H54 (cell line): ENCODE measurements at places on chromosomes 1 and 21.

- no peak for DNase-seq
These were observed 38.7 kb downstream of the SLC9A1 start for GRCh38 chr1:27116232-27116631.

DNA sequence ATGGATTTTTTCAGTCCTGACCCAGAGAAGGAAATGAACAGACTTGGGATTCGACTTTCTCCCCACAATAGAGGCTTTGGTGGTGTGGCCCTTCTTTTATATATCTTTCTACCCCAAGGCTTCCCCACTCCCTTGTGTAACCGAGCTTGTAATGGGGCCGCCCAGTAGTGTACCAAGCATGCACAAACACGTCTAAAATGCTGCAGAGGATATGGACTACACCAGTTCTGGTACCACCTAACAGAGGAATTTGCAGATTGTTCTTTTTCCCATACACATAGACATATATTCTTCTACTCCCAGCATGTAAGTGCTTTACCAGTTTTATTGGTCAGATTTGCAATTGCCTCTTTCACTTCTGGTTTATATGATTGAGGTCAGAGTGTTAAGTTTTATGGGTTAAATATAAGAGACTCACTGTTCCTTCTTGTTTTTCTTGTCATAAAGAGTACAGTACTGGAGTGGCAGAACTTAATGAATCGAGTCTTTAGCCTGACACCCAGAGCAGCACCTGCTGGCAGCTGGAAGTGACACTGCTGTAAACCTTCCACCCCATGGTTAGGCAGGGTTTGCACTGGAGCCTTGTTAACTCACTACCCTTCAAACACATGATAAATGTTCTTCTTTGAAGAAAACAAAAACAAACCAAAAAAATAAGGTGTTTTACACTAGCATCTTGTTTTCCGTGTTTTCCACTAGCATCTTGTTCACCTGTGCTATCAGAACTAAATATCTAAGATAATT is 198.6 kb downstream of the PTPRC start:
- DNase-seq = no peak

- DNase-seq = peak; percentile 39
These were observed 101.9 kb downstream of the PLPP3 start for GRCh38 chr1:56477164-56478111.

DNA sequence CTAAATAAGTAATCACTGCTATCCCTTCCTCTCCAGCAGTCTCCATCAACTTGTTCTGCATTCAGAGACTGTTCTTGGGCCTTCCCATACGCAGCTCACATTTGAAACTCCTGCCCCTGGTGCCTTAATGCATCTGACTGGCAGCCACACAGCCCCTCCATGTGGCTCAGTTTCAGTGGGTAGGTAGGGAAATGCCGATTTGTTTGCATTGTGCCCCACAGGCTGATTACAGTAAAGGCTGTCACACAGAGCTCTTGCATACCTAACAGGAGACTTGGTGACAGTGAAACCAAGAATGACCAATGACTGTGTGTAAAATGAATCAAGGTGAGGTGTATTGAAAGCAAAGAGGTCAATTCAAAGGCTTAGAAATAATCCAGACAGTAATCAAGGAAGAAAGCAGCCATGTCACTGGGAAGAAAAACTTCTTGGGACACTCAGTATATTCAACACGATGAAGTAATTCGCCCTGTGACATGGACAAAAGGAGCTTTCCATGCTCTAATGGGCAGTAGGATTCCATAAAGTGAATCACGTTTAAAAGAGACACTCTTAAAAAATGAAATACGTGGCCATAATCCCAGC is 12.7 kb upstream of the B3GALNT2 start:
- DNase-seq = no peak

DNA sequence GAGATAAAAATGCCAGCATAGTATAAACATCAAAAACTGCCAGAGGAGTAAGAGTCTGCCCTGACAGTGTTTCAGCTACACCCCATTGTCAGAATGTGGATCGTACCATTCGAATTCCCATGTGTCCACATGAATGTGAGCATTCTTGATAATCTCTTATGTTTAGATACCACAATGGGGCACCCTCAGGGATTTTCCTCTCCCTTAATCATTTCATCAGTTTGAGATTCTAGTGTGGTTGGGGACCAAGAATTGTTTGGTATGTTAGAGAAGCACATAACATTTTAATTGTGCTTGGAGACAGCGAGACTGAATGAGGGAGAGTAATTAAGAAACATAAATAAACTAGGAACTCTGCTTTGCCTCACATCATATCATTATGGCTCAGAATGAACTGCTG is 120.2 kb downstream of the ZC3H11B start:
- DNase-seq = no peak

- no peak for DNase-seq
These were observed 41.4 kb downstream of the RABGAP1L start for GRCh38 chr1:174200746-174201145.

GRCh38 chr1:29800522-29800956 is 564.2 kb downstream of the PTPRU start:
- no peak for DNase-seq

- DNase-seq = no peak
These were observed 54.9 kb upstream of the S1PR1 start for GRCh38 chr1:101181930-101182329.

- no peak for DNase-seq
These were observed 116.2 kb upstream of the FGGY start for GRCh38 chr1:59180735-59181134.

GRCh38 chr21:32889596-32889995 is 118.0 kb upstream of the PAXBP1 start:
- DNase-seq = no peak

DNA sequence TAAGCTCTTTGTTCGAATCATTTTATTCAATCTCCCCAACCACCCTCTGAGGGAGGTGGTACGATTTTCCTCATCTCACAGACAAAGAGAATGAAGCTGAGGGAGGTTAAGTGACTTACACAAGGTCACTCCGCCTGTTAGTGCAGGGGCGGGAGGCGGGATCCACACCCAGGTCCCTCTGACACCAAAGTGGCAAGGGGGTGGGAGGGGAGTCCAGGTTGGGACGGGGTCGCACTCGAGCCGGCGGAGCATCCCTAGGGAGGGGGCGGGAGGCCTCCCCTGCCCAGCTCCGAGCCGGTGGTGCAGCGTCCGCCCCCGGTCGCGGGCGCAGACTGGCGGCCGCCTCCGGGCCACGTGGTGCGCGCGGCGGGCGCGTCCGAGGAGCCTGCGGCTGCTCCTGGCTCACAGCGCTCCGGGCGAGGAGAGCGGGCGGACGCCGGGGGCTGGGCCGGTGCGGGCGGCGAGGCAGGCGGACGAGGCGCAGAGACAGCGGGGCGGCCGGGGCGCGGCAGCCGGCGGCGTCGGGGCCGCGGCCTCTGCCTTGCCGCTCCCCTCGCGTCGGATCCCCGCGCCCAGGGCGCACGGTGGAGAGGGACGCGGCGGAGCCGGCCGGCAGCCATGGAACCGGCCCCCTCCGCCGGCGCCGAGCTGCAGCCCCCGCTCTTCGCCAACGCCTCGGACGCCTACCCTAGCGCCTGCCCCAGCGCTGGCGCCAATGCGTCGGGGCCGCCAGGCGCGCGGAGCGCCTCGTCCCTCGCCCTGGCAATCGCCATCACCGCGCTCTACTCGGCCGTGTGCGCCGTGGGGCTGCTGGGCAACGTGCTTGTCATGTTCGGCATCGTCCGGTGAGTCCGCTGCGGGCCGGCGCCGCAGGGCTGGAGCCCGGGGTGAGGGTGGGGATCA is at the start of gene OPRD1:
Gene OPRD1 (plus strand): TSS at position 405 of the 903 bp plus-strand sequence. CDS start 214 bp downstream, at position 619.
- no peak for DNase-seq

DNA sequence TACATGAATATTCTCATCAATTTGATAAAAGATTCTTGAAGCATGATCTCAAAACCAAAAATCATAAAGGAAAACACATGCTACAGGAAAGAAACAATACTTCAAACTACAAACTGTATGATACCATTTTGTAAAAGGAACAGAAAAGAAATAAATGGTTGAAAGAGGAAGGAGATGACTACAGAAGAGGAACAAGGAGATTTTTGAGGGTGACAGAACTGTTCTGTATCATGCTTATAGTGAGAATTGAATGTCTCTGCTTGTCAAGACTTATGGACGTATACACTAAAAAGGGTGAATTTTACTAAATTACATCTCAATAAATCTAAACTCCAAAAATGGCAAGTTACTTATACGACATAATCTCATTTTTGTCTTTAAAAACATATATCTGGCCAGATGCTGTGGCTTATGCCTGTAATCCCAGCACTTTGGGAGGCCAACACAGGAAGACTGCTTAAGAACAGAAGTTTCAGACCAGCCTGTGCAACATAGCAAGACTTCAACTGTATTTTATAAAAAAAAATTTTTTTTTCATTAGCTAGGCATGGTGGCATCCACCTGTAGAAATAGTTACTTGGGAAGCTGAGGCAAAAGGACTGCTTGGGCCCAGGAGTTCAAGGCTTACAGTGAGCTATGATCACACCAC is 125.4 kb downstream of the EIF4G3 start:
- no peak for DNase-seq

GRCh38 chr1:18192974-18193373 is 85.4 kb downstream of the IGSF21 start:
- no peak for DNase-seq

GRCh38 chr1:47936916-47937551 is 60.2 kb downstream of the TRABD2B start:
- DNase-seq = no peak

DNA sequence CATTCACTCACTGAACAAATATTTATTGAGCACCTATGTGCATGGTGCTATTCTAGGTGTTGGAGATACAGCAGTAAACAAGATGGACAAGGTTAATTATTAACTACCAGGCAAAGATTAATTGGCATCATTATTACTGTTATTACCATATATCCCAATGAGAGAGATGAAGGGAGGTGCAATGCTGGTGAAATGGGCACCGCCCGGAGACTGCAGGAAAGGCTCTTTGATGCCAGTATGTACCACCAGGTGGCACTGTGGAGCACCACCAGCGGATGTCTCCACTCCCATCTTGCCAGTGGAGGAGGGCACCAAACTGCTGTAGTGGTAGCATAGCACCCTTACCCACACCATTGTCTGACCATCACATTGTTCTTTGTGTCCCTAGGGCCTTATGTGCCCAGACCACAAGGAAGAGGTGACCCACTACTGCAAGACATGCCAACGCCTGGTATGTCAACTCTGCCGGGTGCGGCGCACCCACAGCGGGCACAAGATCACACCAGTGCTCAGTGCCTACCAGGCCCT is 3.0 kb downstream of the TRIM46 start:
- DNase-seq = peak; percentile 95

DNA sequence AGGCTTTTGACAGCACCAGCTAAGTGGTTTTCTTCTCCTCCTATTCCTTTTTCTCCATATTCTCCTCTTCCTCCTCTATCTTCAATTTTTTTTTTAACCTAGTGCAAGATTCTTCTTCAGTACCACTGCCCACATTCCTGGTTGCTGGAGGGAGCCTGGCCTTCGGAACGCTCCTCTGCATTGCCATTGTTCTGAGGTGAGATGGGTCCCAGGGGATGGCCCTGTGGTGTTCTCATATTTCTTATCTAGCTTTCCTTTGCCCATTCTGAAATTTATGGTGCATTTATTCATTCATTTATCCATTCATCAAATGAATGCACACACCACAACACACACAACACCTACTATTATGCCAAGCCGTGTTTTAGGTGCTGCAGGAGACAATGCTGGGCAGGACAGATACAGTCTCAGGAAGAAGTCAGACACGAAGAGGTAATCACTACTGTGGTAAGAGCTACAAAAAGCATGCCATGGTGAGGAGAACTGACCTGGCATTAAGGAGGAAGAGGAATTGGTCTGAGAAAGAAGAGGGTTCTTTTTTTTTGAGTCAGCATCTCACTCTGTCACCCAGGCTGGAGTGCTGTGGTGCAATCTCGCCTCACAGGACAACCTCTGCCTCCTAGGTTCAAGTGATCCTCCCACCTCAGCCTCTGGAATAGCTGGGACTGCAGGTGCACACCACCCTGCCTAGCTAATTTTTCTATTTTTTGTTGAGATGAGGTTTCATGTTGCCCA is 47.5 kb upstream of the TDRD10 start:
- no peak for DNase-seq

DNA sequence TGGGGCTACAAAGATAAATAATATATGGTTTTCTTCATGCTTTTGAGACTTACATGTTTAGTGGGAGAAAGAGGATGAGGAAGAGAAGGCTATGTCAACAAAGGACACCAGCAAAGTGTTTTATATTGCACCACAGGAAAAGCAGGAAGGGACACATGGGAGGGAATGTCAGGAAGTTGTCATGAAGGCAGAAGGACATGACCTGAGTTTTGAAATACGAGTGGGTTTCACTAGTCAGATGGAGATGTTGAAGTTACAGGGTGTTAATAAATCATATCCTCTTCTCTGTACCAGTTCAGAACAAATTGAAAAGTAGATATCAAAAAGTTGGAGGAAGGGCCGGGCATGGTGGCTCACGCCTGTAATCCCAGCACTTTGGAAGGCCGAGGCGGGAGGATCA is 18.2 kb upstream of the AGO1 start:
- DNase-seq = no peak

DNA sequence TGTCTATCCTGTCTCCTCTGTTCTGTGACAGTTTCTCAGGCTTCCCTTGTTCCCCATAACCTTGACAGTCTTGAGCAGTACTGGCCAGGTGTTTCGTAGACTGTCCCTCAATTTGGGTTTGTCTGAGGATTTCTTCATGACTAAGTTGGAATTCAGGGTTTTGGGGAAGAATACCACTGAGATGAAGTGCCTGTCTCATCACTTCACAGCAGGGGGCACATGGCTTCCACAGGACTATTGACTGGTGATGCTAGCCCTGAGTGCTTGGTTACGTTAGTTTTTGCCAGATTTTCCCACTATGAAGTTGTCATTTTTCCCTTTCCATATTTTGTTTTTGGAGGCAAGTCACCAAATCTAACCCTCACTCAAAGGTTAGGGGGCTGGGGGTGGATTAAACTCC is 45.7 kb downstream of the CDCP2 start:
- DNase-seq = no peak

GRCh38 chr1:19606817-19607642 is 37.1 kb upstream of the NBL1 start:
- no peak for DNase-seq

DNA sequence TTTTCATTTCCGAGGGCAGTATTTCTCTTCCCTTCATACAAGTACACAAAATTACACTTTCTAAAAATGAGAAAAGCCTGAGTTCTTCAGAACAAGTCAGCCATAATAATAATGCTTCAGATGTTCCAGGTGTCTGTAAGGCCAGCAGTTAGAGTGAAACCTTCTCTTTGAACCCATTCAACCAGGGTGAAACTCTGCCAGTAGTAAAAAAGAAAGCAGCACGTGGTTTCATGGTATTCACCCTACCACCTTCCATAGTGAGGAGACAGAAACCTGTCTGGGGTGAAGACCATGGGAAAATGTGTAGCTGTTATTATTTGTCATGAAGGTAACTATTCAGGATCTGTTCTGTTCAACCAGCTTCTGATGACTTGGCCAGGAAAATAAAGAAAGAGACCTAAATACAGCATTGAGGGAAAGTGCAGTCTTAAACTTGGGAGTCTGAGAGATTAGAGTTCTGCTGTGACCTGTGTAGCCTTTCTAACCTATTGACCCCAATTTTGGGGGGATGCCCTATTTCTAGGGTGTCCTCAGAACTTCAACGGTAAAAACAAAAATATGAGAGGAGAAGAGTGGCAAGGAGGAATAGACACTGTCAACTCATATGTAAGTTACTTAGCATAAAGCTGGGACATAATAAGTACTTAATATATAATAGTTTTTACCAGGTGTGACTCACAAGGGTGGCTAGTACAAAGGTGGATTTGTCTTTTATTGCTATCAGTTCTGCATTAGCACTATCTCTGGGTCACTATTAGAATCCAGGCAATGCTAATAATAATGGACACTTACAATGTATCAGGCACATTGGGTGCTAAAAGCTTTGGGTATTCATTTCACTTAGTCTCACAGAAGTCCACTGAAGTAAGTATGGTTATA is 70.0 kb upstream of the TNFSF4 start:
- no peak for DNase-seq

GRCh38 chr1:94926915-94927404 is at the start of gene CNN3:
CNN3 (minus strand) TSS chr1:94927110; CDS start chr1:94926894, 216 bp downstream.
- DNase-seq = peak; percentile 83
